ENCODE measurements at places on chromosomes 12 and 14.
A peak's percentile ranks its signal among the peaks of the same experiment; 100 is the strongest.

- DNase-seq: peak; percentile 50
These were observed 71.2 kb downstream of the VCPKMT start for GRCh38 chr14:50045039-50045711.

DNA sequence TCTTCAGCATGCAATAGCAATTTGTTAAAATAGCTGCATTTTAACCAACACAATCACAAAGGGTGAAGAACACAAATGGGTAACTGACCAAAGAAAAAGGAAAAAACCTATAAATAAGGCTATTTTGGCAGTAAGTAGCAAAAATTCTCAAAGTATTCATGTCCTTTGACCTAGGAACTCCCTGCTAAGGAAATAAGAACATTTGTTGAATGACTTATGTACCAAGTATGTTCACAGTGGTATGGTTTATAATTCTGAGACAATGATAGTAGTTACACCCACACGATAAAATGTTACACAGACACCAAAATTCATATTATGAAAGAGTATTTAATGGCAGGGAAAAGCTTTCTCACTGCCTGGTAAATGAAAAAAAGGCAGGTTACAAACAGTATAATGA, 16.9 kb downstream of the CCDC88C start:
- no peak for DNase-seq

DNA sequence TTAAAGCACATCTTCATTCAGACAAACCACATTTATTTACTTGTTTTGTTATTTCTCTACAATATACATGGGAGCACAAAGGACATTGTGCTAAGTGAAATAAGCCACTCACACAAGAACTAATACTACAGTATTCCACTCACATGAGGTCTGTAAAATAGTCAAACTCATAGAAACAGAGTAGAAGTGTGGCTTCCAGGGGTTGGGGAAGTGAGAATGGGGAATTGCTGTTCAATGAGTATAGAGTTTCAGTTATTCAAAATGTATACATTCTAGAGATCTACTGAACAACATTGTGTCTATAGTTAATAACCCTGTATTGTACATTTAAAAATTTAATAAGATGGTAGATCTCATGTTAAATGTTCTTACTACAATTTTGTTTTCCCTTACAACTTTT, 88.8 kb downstream of the ATXN7L3B start:
- no peak for DNase-seq

DNA sequence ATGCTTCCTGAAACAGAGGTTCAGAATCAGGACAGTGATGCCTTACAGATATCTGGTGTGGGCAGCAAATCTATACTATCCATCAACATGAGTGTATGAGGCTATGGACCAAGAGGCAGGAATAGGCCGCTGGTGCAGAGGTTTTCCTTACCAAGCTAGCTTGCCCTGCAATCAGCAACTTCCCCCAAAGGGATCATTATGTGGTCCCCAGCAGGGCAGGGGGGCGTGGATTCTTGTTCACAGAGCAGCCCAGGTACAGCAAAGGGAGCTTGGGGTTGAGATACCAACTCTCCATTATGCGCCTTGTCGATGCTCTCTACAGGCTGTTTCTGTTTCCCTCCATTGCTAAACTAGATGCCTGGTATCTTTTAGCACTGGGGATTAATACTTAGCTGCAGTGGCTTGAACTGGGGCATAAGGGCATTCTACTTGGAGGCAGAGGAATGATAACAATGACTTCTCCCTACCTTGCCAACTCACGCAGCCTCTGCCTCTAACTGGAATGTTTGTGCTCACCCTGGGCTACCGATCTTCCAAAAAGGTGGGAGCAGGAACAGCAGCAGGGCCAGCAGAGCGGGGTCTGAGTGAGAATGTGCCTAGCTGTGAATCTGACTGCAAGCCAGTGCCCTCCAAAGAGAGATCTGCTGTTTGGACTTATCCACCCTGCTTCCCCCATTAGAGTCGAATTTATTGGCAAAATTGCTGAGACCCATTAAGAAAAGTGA, 10.3 kb upstream of the KRT1 start:
- no peak for DNase-seq

GRCh38 chr12:52645982-52646381, 6.0 kb downstream of the KRT2 start:
- DNase-seq: no peak

GRCh38 chr14:33668066-33668465, 282.8 kb downstream of the EGLN3 start:
- no peak for DNase-seq

- no peak for DNase-seq
These were observed 60.6 kb downstream of the BEGAIN start for GRCh38 chr14:100526632-100527031.

DNA sequence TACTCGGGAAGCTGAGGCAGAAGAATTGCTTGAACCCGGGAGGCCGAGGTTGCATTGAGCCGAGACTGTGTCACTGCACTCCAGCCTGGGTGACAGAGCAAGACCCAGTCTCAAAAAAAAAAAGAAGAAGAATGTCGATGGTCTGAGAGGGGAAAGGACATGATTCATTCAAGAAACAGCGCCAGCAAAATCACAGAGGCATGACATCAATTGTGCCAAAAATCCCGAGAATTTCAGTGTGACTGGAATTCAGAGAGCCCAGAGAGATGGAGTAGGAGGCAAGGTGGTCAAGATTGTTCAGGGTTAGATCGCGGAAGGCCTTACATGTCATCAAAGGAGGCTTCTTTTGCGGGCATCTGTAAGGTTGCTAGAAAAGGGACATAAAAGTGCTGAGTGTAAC, 483.3 kb downstream of the VRK1 start:
- no peak for DNase-seq

DNA sequence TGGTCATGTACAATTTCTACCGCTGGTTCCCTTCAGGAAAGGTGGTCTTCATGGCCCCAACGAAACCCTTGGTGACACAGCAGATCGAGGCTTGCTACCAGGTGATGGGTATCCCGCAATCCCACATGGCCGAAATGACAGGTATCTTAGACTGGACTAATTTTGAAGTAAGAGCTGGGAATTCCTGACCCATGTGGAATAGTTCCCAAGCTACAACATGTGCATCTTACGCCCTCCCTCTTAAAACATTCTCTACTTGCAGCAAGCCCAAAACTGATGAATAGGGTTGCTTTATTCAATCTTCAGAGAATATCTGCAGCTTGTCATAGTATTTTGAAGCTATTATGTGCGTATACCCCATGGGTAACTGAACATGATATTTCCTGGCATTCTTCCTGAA, 669 bp downstream of the FANCM start:
- DNase-seq: no peak

DNA sequence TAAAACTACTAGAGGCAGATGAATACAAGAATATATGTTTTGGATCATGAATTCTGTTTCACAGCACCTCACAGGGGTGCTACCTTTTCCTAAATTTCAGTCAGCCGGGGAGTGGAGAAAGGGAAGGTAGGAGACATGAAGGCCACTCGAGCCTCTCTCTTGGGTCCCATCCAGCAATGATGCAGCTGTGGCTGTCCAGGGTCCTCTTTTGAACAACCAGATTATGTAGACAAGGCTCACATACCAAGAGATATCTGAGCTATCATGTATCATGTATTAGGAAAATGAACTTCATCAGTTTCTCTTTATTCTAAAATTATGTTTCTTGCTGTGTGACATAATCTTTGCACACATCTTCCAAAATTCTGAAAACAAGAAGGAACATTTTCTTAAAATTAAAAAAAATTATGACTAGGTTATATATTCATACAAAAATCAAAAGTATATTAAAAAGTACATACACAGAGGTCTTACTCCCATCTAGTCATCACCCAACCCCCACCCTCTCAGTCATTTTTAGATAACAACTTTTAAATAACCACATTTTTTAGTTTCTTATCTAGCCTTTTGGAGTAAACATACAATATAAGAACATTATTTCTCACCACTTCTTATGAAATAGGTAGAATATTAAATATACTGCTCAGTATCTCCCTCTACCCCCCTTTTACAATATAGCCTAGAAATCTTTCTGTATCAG, 88.7 kb downstream of the ACADS start:
- no peak for DNase-seq

- DNase-seq: no peak
These were observed 54.9 kb downstream of the DCAF5 start for GRCh38 chr14:69097974-69098373.

GRCh38 chr12:53298164-53298563, 1.3 kb upstream of the MYG1 start:
- no peak for DNase-seq

DNA sequence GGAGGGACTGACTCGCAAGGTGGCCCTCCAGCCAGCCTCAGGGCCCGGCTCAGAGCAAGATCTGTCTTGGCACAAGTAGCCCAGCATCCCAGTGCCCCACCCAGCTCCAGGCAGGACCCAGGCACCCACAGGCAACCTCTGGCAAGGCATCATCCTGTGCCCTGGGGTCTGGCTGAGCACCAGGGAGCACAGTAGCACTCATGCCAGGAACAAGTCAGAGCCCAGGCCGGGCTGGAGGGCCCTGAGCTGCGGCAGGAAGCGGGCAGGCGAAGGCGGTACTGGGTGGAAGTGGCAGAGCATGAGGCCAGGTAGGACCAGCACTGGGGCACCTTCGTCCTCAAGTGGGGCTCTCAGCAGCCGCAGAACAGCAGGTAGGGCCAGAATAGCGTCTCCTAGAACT, 5.2 kb upstream of the DIO3 start:
- DNase-seq: no peak

DNA sequence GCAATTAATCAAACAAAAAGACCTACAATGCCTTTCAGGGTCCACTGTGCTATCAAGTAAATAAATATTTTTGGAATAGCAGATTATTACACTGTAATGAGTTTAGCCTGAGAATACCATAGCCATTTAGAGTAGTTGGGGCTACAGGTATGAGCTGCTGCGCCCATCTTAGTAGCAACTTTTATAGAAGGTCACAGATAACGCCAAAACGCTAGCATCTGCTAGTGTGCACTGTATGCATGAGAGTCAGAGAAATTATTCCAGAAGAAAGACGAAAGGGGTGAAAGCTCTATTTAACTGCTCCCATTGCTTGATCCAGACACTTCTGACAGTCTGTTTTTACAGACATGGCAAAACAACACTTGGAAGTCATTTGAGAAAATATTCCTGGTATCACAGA, 48.5 kb upstream of the SLC2A13 start:
- DNase-seq: no peak

DNA sequence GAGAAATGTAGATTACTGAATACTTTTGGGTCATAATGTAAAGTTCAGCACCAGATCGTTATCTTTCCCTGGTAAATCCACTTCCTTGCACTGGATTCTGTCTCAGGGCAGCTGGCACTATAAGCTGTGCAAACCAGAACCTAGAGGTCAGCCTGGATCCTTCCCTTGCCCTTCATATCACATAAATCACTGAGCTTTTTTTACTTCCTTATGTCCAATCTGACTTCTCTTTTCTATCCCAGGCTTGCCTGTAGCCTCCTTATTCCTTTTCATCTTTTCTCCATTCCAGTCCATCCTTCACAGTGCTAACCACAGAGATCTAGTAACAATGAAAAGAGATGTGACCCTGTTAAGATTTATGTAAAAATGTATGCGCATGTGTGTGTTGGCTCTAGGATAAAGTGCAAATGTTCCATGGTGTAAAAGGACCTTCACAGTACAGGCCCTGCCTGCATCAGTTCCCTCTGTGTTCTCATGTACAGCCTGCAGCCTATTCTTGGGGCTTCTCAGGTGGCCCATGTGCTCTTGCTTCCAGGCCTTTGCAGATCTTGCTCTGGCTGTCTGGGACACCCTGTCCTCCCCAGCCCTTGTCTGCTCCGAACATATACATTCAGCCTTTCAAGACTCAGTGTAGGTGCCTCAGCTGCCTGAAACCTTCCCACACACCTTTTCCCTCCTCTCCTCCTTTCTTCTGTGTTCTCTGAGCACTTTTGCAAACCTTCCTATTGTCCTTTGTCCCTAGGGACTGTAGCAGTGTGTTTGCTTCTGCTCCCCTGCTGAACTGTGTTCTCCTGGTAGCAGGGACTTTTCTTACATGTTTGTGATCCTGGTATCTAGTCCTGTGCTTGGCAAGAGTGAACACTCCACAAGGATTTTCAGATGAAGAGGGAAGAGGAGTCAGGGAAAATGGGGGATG, 30.0 kb downstream of the PELI2 start:
- no peak for DNase-seq

GRCh38 chr14:100524933-100525243, 62.3 kb downstream of the BEGAIN start:
- DNase-seq: no peak

DNA sequence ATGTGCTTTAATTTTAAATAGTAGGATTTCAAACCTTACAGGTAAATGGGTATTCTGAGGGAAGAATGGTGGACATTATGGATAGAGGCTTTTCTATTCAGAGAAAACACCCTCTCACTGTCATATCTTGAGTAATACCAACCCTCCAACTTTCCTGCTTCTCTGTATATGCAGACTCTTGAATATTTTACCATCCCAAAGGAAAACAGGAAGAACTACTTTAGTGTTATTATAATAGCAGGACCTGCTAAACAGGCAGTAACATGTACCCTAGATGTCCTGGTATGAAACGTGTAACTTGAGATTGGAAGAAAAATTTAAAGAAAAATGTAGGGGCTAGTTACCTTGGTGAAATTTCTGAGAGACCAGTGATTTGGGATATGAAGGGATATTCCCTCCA, 82.9 kb upstream of the TRHDE start:
- DNase-seq: no peak

DNA sequence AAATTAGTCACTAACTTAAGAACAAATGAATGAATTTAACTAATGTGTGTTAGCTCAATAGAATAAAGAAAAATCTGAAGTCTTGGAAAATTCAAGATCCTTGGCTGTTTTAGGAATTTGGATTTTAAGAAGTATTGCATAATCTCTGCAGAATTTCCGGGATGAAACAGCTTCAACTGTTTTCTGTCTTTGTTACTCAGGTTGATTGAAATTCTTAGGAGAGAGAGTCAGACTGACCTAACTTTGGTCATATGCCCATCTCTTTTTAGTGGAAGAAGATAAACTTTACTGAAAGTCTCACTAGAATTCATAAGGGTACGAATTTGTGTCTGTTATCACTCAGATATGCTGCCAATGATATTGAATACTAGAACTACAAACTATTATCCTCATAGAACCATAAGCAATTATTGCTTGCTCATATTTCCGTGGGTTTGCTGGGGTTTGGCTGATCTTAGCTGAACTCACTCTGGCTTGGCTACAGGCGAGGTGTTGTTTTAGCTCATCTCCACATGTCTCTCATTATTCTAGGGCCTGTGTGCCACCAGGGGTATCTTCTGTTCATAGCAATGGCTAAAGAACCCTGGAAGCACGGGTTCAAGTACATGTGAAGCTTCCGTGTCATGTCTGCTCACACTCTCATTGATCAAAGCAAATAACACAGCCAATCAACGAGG, 257.4 kb upstream of the NOVA1 start:
- no peak for DNase-seq

- DNase-seq: peak; percentile 85
These were observed 6.7 kb downstream of the HDAC7 start for GRCh38 chr12:47812797-47813510.

GRCh38 chr14:91418387-91419043, 895 bp upstream of the CCDC88C start:
- DNase-seq: peak; percentile 80
